ENCODE measurements at places on chromosomes 6 and 20. TPM values are rescaled to one million over a fixed set of nuclear protein-coding genes. Genes with fewer than 3 reads are reported as not detected.

DNA sequence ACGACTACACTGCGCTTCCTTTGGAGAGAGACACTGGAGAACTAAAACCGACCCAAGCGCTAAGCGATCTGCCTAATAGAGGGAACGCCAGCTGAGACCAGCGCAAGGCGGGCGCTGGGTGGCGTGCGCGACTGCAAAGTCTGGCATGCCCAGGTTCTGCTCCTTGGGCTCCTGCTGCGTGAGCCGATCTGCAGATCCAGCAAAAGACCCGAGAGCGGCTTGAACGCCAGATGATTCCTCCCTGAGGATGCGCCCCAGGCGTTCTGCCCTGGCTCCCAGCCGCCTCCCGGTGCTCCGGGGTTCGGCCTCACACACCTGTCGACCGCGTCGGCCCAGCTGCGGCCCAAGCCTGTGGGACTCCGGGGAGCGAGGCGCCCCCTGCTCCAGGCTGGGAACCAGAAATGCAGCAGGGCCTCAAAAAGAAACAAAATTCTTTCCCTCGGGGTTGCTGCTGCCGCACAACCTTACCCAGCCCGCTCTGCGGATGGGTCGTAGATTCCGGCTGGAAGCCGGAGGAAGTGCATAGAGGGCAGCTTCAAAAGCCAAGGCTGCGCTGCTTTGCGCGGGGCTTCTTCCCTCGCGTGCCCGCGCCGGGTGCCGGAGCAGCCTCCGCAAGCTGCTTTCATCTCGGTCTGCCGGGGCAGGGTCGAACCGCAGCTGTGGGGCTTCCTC, 17.9 kb upstream of the PRDM13 start:
- peak; percentile 67 for DNase-seq

DNA sequence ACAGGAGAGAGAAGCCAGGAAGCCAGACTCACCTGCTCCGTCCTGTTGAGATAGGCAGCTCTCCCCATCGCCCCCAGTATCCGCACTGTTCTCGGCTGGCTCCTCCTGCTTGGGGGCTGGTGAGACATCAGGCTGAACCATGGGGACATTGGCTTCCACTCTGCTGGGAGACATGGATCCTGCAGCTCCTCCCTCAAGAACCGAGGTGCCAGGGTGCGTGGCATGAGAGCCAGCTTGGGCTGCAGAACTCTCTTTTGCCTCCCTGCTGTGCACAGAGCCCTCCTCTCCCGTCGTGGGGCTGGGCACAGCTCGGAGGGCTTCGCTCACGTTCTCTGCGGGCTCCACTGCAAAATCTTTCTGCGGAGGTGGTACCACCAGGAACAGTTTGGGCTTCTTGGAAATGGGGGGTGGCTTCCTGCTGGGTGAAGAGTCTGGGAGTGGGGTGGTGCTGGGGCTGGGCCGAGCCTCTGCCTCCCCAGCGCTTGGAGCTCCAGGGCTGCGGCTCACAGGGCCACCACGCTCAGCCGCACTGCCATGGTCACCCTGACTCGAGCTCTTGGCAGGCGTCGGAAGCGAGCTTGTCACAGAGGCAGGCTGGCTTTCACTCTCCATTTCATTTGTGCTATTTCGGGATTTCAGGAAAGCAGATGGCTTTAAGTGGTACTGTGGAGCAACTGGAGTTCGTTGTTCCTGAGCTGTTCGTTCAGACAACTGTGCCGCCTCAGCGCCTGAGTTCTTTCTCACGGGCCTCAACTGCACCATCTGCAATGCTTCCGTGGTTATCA, 26.5 kb downstream of the HEBP2 start:
- no peak for DNase-seq

DNA sequence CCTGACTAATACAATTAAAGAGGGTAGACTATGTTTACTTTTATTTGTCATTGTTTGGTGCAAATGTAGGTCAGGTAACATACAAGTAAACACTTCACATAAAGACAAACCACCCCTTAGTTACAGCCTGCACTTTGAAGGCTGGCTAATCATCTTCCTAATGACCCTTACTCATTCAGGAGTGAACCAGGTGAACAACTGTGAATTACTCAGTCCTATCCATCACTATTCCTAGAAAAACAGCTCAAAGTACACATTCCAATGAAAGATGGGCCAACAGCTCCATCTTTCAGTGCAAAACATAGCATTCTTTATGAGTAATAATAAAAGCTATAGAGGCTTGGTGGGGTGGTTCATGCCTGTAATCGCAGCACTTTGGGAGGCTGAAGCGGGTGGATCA, 78.2 kb downstream of the FRK start:
- DNase-seq, result no peak

DNA sequence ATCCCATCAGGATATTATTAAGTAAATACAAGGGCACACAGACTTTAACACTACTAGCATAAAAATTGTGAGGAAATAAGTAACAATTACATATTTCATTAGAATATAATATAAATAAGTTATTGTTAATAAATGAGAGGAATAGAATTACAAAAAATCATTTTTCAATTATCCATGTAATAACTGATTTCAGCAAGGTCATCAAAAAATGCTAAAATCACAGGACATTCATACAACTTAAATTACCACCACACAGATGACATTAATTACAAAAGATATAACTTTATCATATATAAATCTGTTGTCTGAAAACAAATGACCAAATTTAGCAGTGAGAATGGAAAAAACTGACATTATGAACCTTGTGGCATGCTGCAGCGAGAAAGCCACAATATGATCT, 37.0 kb downstream of the STX7 start:
- DNase-seq, result no peak

DNA sequence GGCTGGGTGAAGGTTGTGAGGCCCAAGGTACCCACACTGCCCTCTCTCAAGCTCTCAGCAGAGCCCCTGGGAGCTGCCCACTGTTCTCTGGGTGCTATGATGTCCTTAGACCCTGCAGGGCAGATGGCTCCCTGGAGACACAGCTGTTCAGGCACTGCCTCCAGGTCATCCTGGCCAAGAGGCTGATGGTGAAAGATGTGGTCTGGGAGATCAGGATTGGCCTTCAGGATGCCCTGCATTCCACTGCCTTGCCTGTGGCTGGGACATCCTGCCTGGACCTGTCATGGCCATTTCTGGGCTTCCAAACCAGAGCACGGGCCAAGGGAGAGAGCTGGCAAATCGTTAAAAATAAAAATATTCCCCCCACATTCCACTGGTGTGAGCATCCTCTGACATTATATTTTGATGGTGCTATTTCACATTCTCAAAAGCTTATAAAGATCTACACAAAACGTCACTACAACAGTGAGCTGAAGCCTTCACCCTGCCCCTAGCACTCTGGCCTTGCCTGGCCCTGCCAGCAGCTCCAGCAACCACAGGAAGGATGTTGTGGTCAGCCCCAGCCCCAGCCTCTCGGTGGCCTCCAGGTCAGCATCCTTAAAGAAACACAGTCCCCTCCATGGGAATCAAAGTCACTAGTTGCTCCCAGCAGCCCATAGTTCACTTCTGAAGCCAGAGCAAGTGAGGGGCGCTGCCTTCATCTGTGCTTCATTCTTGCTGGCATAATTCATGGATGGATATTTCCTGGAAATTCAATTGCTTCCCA, 13.5 kb upstream of the KCNK16 start:
- no peak for DNase-seq

- no peak for DNase-seq
Observed at GRCh38 chr6:37732688-37733087, 35.0 kb upstream of the MDGA1 start.

DNA sequence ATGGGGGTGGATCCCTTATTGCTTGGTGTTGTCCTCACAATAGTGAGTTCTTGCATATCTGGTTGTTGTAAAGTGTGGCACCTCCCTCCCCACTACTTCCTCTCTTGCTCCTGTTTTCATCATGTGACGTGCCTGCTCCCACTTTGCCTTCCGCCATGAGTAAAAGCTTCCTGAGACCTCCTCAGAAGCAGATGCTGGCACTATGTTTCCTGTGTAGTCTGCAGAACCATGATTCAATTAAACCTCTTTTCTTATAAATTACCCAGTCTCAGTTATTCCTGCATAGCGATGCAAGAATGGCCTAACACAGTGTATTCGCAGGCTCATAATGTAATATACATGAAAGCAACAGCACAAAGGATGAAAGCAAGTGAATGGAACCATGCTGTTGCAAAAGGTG, 28.4 kb upstream of the ANKRD60 start:
- DNase-seq, result no peak

DNA sequence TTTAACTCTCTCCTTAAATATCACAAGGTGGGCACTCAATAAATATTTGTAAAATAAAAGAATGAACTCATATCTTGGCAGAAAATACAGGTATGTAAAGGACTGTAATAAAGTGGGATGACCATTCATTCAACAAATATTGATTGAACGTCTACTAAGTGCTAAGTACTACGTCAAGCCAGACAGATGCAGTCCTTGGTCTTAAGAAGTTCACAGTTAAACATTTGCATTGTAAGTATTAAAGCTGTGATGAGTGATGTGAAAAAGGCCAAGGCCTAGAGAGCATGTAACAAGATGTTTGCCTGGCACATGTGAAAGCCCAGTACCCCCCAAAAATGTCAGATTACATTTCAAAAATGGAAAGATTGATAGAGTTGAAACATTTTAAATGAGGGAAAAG, 130.1 kb upstream of the TMEM170B start:
- no peak for DNase-seq

- DNase-seq, result no peak
Observed at GRCh38 chr20:58473453-58474425, 41.5 kb downstream of the APCDD1L start.

FAM209A gene
- not detected for total RNA-seq

SAMD5 gene
- total RNA-seq, result 12.0 TPM

OR10C1 gene
- not detected for total RNA-seq

MYH7B gene
- total RNA-seq, result 0.45 TPM

CCM2L gene
- total RNA-seq, result 1.5 TPM
